ENCODE measurements at places on chromosomes 7 and 10. TPM values are rescaled to one million over a fixed set of nuclear protein-coding genes. Genes with fewer than 3 reads are reported as not detected.

Gene SPDYE5
- total RNA-seq = 0.13 TPM

Gene HHEX
- total RNA-seq = not detected

Gene PPP1R17
- not detected for total RNA-seq

Gene SFXN3
- total RNA-seq = 49.7 TPM

Gene OR13A1
- total RNA-seq = not detected

Gene TDRD1
- total RNA-seq = 0.35 TPM

Gene MYL10
- not detected for total RNA-seq

Gene IGF2BP3
- total RNA-seq = 0.41 TPM

Gene RBP4
- not detected for total RNA-seq

Gene ERVW-1
- not detected for total RNA-seq

Gene LRRTM3
- not detected for total RNA-seq

Gene NSMCE4A
- 64.9 TPM for total RNA-seq

Gene GIMAP7
- total RNA-seq = 251 TPM

Gene NPSR1
- total RNA-seq = not detected

Gene KCTD7
- 34.6 TPM for total RNA-seq

Gene AGAP6
- total RNA-seq = 16.3 TPM

Gene ZNF438
- 3.1 TPM for total RNA-seq

Gene SPACDR
- 3.9 TPM for total RNA-seq

Gene PLXNA4
- total RNA-seq = 42.2 TPM

Gene H2BK1
- not detected for total RNA-seq

Gene GIMAP5
- 149 TPM for total RNA-seq

Gene GLRX3
- total RNA-seq = 78.3 TPM

Gene ABCB1
- 1.5 TPM for total RNA-seq

Gene FFAR4
- total RNA-seq = not detected

Gene OIT3
- total RNA-seq = not detected

Gene CALY
- total RNA-seq = not detected

Gene NEBL
- not detected for total RNA-seq

Gene SLC29A4
- 0.48 TPM for total RNA-seq

Gene NEURL1
- total RNA-seq = 1.1 TPM

Gene COL17A1
- not detected for total RNA-seq

Gene SLC13A4
- not detected for total RNA-seq

Gene SPDYE16
- total RNA-seq = 0.36 TPM
